RPMI8226 (cell line): ENCODE measurements at places on chromosomes 7 and 10.
A peak's percentile ranks its signal among the peaks of the same experiment; 100 is the strongest.

- no peak for DNase-seq
Observed at GRCh38 chr7:28466341-28466740, 54.0 kb downstream of the CREB5 start.

- no peak for DNase-seq
Observed at GRCh38 chr7:155833651-155834050, 21.4 kb upstream of the SHH start.

DNA sequence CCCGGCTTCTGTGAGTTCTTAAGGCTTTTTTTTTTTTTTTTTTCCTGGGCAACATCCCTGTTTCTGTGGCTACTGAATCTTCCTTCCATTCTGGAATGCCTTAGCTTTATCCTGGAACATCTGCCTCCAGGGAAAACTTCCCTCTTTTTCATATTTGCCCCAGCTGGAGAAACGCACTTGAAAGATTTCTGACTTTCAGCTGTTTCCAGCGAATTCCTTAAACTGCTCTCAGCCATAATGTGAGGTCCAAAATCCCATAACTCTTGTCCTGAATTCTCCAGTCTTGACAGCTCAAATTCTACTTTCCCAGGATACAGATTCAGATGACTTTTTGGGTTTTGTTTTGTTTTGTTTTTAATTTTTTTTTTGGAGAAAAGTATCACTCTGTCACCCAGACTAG is 263.6 kb upstream of the AUTS2 start:
- no peak for DNase-seq

DNA sequence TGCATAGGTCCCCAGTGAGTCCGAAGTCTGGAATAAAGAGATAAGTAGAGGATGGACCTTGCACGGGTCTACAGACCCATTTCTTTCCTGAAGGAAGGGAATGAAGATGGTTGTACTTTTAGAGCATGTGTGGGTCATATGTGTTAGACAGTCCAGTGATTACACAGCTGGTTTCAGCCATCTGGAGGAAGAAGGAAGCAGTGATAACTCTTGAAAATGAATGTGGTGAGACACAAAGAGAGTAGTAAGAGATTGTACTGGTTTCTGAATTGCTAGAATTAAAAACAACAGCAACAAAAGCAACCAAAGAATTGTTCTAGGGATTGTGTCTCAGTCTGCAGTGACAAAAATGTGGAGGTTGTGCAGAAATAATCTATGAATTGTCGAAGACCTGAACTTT is 258.9 kb downstream of the SUGCT start:
- no peak for DNase-seq

DNA sequence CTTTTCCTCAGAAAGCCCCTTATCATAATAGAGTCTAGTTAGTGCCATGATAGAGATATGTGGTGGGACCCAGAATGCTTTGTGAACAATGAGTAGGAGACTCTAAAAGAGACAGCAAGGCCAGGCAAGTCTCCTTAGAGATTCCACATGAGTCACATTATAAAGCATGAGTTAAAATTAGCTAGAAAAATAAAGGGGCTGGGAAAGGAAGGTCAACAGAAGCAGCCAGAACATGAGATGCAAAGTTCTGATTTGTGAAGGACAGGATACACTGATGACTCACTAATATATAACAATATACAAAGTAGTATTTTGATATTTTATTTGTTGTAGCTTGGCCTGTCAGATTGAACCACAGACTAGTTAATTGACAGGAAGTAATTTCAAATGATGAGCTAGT is 25.3 kb upstream of the SNX13 start:
- no peak for DNase-seq

DNA sequence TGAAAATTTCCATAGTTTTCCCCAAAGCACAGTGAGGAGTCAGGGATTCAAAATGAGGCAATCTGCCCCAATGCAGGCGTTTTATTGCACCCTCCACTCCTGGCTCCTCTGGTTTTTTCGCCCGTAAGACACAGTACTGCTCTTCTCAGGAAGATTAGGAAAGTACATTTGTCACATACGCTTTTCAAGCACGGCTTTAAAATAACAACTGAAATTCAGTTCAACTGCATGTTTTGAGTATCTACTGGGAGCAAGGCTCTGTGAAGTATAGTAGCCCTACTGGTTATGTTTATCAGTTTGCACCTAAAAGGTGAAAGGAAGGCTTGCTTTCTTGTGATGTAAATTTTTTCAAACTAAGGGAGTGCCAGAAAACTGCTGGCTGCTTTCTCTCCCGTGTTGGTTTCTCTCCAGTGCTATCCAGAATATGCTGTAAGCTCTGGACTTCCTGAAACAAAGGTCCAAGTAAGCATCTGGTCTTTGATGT is 1.9 kb upstream of the SGMS1 start:
- peak; percentile 3 for DNase-seq

DNA sequence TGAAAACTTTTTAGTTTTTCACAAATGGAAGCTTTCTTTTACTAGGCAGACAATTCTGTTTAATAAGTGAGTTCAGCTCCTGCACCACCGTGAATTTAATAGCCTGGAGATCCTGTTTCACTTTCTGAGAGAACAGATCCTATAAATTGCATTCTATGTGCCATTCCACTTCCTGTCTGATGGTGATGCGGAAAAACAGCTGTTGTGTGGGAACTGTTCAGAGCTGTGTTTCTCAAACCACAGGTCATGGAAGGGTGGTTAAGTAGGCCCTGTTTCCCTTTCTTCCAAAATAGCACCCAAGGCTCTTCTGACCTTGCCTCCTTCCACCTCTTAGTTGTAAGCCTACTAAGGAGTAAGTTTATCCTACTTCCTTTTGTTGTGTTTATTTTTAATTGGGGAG is 97.2 kb upstream of the DKK1 start:
- DNase-seq, result no peak

- peak; percentile 75 for DNase-seq
Observed at GRCh38 chr7:81190997-81191768, 272.3 kb upstream of the SEMA3C start.

DNA sequence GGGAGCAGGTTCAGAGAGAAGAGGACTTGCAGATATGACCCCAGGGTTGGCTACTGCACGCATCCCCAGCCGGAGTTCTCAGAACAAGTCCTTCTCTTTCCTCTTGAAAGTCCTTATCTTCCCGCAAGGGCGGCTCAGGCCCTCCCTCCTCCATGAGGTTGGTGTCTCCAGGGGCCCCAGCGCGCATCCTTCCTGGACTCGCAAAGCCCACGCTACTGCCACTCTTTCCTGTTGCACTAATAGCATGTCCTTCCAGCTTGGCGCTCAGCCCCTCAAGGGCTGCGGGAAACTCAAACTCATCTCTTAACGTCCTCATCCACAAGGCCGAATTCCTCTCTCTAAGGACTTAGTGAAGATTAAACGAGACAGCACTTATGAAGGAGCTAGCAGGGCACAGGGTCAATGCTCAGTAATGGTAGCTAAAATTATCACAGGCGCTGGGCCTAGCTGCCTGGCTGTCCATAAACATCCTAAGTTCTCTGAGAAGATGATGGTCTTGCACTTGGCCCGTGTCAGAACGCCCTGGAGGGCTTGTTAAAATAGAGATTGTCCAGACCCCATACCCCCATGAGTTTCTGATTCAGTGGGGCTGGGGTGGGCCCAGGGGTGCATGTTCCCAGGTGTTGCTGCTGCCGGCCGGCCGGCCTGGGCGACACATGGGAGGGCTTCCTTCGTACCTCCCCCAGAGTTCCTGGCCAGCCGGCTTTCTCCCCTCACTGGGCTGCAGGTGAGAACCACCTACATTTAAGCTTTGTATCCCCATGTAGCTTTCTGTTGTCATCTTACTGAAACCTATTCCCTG is 261.4 kb downstream of the COBL start:
- no peak for DNase-seq

GRCh38 chr10:103712898-103713498 is 142.4 kb downstream of the SH3PXD2A start:
- DNase-seq, result peak; percentile 76

DNA sequence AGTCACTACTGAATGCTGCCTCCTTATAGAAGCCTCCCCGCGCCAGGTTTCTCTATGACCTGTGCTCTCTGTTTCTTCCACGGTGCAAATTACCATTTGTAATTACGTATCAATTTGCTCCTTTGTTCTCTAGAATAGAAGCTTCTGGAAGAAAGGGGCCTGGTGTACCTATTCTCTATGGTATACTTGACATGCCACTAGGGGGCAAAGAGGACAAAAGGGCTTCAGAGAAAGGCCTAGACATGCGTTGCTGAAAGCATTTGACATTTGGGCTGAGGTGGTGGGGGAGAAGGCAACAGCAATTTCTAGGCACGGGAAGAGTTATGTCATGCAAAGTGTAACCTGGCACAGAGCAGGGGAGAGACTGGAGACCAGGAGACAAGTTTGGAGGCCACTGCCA is 148.7 kb downstream of the WDR11 start:
- peak; percentile 5 for DNase-seq

DNA sequence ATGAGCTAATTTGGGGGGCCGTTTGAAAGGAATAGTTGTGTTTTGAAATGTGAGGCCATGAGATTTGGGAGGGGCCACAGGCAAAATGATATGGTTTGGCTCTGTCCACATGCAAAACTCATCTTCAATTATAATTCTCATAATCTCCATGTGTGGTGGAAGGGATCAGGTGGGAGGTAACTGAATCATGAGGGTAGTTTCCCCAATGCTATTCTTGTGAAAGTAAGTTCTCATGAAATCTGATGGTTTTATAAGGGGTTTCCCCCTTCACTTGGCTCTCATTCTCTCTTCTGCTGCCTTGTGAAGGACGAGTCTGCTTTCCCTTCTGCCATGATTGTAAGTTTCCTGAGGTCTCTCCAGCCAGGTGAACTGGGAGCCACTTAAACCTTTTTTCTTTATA is 490.8 kb upstream of the GRM3 start:
- DNase-seq, result no peak

- DNase-seq, result no peak
Observed at GRCh38 chr10:61994405-61995219, 93.1 kb downstream of the ARID5B start.

DNA sequence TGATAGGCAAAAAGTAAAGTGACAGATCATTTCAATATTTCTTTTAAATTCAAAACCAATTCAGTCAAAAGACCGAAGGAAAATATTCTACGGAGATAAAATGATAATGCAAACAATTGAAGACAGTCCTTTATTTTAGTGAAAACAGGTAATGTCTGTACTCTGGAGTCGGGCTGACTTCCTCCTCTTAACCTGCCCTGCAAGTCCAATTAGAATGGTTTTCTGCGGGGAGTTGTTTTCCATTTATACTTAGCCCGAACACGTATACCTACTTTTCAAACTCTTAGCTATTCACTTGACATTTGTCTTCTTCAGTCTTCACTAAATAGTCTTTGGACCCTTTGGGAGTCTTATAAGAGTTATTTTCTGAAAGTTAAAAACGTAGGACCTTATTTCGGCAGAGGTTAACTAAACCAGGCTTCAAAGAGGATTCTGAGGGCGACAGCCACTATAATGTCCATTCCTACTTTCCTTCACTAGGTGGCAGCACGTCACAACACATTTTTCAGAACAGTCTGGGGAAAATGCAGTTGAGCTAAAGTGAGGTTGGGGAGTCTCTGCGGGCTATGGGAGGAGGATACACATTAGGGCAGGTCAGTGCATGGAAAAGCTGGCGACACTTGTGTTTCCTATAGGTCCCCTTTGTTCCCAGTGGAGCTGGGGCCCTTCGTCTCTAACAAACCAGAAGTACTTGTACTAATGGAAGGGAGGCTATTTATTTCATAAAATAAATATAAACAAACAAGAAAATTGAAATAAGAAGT is 472.0 kb downstream of the KCNMA1 start:
- DNase-seq, result peak; percentile 32

- no peak for DNase-seq
Observed at GRCh38 chr7:27128034-27128433, 2.5 kb downstream of the HOXA4 start.

GRCh38 chr10:48791267-48791928 is 106.7 kb downstream of the WDFY4 start:
- DNase-seq, result no peak

- DNase-seq, result peak; percentile 8
Observed at GRCh38 chr10:60461688-60462087, 72.0 kb upstream of the ANK3 start.

DNA sequence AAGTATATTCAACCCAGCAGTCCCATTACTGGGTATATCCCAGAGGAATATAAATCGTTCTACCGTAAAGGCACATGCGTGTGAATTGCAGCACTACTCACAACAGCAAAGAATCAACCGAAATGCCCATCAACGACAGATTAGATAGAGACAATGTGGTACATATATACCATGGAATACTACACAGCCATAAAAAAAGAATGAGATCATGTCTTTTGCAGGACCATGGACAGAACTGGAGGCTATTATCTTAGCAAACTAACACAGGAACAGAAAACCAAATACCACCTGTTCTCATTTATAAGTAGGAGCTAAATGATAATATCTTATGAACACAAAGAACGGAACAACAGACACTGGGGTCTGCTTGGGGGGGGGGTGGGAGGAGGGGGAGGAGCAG is 44.3 kb upstream of the KLHL7 start:
- DNase-seq, result no peak

- no peak for DNase-seq
Observed at GRCh38 chr7:150755473-150756099, 18.4 kb downstream of the GIMAP5 start.

DNA sequence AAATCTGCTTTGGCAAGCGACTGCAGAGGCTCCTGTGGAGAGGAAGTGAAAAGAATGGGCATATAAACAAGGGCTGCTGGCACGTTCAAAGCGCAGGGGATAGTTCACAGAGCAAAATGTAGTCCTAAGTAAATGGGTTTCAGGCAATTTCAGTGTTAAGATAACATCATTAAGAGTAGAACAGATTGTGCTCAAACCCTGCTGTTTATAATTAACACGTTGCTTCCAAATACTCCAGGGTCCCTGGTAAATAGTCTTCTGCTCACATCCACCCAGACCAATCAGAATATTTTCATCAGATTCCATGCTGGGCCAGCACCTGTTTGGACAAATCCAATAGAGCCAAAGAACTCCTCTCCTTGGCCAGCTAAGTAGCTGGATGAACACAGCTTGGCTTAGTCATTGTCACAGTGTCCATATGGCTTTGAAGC is 81.4 kb downstream of the ORC5 start:
- DNase-seq, result no peak

- DNase-seq, result no peak
Observed at GRCh38 chr7:156493942-156494341, 146.6 kb upstream of the RNF32 start.

GRCh38 chr7:71613313-71613712 is 481.4 kb downstream of the GALNT17 start:
- no peak for DNase-seq

DNA sequence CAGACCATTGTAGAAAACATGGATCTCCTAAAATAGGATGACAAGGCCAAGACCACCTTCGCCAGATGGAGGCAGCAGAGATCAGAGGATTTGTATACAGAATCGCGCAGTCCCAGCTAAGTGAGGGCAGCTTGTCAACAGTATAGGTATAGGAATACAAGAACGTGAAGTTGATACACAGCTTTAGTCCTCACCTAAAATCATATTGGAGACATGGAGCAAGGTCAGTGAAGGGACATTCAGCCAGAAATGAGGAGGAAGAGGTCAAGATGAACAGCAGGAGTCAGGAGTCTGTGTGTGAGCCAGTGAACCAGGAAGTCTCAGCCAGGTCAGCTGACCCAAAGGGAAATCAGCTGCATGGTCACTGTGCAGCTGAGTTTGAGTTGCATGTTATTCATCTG is 263.4 kb upstream of the PRKCQ start:
- no peak for DNase-seq
